Small intestine (tissue), 16 donors: ENCODE measurements at places on chromosomes 7 and 10. TPM values are rescaled to one million over a fixed set of nuclear protein-coding genes. Genes with fewer than 3 reads are reported as not detected.

The PCBD1 gene
- polyA plus RNA-seq: 75.9 TPM

The PLPP4 gene
- not detected for polyA plus RNA-seq

The BICC1 gene
- polyA plus RNA-seq: 1.3 TPM

The MAT1A gene
- not detected for polyA plus RNA-seq

The DPYSL4 gene
- 1.2 TPM for polyA plus RNA-seq

The TMEM236 gene
- polyA plus RNA-seq: 8.1 TPM

The RBM20 gene
- 0.36 TPM for polyA plus RNA-seq

The CC2D2B gene
- not detected for polyA plus RNA-seq

The SPDYE6 gene
- not detected for polyA plus RNA-seq

The CARD11 gene
- polyA plus RNA-seq: 4.1 TPM
